ENCODE measurements at places on chromosomes 4 and X. TPM values are rescaled to one million over a fixed set of nuclear protein-coding genes. Genes with fewer than 3 reads are reported as not detected.
A peak's percentile ranks its signal among the peaks of the same experiment; 100 is the strongest.

Gene MOSPD2
- polyA plus RNA-seq: 20.7 TPM

Gene SMAD1
- polyA plus RNA-seq: 68.1 TPM

Gene MAGEA11
- not detected for polyA plus RNA-seq

Gene NALF2
- 0.65 TPM for polyA plus RNA-seq

GRCh38 chr4:156559346-156559745 lies 412.3 kb downstream of the PDGFC start:
- DNase-seq: no peak

- peak; percentile 13 for DNase-seq
Observed at GRCh38 chr4:108651014-108651791, 804 bp downstream of the OSTC start.

DNA sequence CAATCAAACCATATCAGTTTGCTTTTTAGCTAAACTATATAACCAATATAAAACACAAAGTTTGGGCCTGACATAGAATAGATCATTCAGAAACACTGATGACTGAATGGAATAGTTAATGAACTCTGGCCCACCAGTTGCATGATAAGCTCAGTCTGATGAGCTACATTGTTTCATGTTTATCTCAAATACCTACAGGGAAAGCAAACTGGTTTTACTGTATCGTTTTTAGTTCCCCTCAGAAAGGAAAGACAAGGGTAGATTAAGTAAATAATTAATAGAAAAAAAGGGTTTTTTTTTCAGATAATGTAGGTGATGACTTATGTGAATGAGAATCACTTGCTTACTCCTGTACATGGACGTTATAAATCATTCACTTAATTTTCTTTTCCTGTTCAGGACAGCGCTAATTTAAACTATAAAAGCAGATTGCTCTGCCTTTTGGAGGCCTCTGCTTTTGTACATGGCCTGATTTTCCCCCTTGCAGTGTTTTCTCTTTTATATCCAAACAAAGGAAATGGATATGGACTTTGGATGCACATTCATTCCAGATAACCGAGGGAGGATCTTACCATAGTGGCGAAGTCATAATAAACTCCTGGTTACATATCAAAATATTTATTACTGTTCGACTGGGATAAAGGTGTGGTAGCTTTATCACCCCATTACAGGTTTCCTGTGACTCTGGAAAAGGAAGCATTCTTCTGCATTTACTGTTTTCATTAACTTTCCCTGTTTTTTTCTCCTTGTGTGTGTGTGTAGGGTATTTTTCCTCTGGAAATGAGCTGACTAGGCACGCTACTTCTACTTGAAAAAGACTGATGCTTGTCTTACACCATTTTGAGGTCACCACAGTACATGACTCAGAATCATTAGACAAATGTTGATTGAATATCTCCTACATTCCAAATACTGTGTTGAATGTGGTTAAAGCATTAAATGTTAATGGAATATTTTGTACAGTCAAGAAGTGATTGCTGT lies 373.1 kb upstream of the HS3ST1 start:
- DNase-seq: no peak

GRCh38 chrX:141924293-141924692 lies 20.6 kb downstream of the MAGEC1 start:
- no peak for DNase-seq

DNA sequence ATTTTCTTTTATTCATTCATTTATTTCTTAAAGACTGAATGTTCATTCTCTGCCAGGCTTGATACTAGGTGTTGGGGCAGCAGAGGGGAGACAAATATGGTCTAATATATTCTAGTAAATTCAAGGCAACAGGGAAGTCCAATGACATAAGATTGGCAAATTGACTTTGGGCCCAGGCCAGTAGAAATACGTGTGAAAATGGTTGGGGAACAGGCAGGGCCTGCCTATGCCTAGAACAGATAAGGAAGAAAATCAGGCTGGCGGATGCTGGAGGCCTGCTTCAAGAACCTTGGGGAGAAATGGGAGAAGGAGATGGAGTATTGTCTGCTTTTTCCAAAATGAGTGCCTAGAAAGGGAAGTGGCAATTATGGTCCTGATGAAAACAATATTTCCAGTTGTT lies 108.6 kb downstream of the RTL5 start:
- no peak for DNase-seq

GRCh38 chrX:16100673-16101072 lies 22.7 kb upstream of the GRPR start:
- no peak for DNase-seq

- no peak for DNase-seq
Observed at GRCh38 chrX:109707319-109707718, 25.7 kb downstream of the ACSL4 start.

Measured in right renal cortex interstitium (tissue), 3 donors.